SK-N-SH (cell line): ENCODE measurements at places on chromosomes 13 and 19.

GRCh38 chr19:54420383-54421168 is 5.3 kb downstream of the TTYH1 start:
- DNase-seq: no peak

DNA sequence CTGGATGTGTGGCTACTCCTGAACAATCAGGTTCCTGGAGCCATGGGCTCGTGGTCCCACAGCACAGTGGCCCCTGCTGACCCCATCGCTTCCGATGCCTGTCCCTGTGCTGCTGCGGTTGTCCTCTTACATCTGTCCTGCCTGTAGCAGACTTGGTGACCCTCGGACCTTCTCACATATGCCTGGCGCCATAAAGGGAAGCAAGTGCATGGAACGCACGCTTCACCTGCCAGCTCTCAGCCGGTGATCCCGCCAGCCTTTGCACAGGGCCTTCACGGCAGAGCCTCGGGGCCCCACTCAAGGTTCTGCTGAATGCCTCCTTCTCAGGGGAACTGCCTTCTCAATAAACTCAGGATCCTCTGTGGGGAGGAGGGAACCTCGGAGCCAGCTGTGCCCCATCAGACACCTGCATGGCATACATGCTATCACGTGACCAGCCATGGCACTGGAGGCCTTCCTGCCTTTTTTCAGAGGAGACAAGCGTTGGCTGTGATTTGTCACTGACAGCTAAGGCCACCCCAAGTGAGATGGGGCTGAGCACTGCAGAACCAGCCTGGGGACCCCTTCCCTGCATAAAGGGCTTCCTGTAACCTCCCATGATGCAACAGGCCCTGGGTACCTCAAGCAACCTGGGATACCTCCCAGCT is 24.3 kb downstream of the PEPD start:
- peak; percentile 16 for DNase-seq

DNA sequence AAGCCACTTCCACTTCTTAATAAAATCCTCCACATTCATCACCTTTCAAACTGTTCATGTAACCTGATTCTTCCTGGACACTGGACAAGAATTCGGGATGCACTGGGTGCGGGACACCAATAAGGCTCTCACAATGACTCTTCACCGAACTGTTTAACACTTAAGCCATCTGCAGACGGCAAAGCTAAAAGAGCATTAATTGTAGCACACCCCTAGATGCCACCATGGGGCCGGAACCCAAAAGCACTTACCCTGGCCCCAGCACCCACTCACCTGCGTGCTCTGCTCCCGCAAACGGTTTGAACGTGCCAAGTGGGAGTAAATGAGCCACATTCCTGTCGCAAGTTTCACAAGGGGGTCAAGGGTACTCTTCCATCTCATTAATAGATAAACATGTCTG is 254.3 kb upstream of the PRR20A start:
- no peak for DNase-seq

DNA sequence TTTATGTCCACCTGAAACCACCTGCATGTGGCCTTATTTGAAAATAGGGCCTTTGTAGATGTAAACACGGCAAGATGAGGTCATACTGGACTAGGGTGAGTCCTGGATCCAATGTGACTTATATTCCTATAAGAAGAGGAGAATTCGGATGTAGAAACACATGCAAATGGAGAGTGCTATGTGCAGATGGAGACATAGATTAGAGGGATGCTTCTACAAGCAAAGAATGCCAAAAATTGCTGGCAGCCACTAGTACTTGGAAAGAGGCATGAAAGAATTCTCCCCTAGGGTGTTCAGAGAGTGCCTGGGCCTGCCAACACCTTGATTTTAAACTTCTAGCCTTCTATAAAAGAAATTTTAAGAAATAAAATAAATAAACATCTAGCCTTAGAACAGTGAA is 226.1 kb downstream of the RFC3 start:
- no peak for DNase-seq
